ENCODE measurements at places on chromosomes 5 and 9.

DNA sequence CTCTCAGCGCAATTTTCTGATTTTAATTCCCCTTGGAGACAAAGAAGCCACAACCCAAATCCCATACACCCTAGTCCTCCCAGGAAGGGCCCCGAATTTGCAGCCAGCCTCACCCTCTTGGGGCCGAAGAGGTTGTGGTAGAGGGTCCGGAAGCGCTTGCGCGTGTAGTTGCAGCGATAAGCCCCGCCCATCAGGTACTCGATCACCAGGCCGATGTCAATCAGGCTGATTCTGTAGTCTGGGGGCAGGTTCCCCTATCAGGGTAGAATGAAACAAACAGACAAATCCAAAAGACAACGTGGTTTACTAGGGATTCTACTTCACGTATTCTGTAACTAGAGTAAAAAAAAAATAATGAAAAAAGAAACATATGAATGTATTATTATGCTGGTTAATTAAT is 210.6 kb upstream of the KLF9 start:
- no peak for DNase-seq

- no peak for DNase-seq
These were observed 34.9 kb downstream of the SLC28A3 start for GRCh38 chr9:84305497-84306131.

DNA sequence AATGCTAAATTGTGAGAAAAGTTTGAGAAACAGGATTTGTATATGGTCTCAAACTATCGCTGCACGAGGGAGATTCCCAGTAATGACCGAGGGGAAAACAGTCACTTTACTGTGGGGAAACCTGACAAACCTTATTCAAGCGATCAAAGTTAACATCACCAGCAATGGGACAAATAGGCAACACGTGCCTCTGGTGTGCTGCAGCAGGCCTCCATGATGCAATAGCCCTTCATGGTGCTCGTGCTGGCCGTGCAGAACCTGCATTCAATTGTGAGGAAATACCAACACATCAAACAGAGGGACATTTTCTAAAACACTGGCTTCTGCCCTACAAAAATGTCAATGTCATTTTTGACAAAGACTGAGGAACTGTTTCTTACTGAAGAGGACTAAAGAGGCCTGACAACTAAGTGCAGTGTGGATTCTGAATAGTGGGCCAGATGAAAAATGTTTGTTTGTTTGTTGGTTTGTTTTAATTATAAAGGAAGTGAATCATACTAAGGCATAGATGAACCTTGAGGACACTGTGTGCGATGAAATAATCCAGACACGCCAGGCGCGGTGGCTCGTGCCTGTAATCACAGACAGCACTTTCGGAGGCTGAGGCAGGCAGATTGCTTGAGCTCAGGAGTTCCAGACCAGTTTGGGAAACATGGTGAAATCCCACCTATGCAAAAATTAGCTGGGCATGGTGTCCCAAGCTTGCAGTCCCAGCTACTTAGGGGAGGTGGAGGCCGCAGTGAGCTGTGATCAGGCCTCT is 17.6 kb upstream of the MARCHF6 start:
- DNase-seq, result no peak

DNA sequence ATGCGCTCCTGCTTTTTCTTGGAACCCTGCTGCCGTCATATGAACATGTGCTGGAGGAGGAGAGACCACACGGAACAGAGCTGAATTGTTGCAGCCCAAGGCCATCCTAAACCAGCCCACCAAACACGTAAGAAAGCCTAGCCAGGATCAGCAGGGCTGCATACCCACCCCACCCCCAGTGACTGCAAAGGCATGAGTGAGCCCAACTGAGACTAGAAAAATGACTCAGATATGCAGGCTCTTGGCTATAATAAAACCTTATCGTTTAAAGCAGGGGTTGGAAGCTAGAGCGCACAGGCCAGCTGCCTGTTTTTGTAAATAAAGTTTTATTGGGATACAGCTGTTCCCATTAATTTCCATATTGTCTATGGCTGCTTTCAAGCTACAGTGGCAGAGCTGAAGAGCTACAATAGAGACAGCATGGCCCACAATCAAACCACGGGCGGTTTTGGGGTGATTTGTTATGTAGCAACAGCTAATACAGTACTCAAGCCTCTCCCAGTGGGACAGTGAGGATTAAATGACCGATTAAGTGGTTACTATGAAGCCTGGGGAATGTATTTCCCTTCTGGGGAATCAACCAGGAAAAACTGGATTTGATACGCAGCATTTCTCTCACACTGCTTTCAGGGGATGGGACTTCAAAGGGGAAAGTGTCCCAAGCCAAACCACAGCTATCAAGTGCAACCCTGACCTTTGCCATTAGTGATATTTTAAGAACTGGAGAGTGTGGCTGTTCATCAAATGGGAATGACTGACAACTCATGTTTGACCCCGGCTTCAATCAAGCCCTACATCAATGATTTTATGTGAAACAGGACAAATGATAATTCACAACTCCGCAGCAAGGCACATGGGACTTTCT is 6.3 kb downstream of the SHB start:
- DNase-seq, result no peak

DNA sequence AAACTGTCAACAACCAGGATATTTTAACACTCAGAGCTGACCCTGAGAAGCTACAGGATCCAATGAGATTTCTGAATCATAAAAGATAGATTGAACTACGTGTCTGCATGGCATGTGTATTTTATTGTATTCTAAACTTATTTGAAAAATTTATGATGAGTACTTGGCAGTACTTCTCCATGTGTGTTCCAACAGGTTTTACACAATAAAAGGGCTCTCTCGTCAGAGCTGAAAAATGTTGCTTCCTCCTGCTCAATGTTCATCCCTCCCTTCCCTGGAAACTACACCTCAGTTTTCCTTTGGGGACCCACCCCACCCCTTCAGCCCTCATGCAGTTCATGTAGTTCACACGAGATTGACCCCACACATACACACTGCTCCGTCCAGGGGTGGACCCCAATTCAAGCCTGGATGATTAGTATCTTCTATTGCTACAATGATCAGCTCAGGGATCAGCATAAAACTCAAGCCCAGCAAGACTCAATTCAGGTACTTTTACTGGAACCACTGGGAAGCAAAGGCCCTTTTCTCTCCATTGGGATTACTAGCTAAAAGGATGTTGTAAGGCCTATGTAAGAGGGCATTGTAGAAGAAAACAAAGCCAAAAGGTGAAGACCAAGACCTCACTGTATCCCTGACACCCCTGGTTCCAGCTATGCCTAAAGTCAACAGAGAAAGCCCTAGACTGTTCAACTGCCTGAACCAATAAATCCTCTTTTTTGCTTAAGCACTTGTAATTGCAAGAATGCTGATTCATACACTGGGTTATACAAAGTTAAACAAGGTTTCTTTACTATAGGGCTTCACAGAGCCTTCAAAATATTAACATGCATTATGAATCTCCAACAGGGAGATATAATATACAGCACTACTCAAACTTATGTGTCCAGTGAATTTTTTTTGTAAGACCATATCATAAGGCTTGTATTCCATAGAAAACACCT is 112.6 kb downstream of the SAXO1 start:
- DNase-seq, result no peak

GRCh38 chr5:116750631-116751580 is 176.3 kb upstream of the SEMA6A start:
- DNase-seq, result no peak

GRCh38 chr9:137757613-137758029 is 120.0 kb upstream of the CACNA1B start:
- no peak for DNase-seq

DNA sequence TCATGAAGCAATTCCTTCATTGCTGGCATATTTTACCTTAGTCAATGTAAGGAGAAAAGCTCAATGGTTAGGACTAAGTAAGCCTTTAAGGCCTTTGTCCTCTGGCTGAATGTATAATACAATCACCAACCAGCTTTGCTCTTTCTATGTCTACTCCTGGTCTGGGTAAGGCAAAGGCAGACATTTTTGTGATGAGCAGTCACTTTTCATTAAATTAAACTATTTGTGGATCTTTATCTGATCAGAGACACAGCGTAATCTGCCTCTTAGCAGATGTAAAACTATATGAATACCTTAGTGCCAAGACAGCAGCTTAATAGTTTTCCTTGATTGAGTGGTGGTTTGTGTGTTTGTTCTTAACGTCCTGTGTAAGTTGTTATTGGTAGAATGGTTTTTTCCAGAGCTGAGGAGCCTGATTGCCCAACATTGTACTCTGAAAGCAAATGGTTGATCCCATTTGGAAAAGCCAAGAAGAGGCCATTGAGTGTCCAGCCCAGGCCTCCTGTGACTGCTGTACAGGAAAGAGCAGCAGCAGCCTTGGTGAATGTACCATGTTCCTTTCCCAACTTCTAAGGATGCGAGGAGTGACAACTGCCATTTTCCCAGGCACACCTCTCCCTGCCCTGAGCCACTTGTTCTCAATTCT is 16.5 kb upstream of the CXXC5 start:
- DNase-seq, result no peak

- no peak for DNase-seq
These were observed 123.6 kb downstream of the TEX10 start for GRCh38 chr9:100229136-100229535.
